ENCODE measurements at places on chromosomes 1 and 21. TPM values are rescaled to one million over a fixed set of nuclear protein-coding genes. Genes with fewer than 3 reads are reported as not detected.

DNA sequence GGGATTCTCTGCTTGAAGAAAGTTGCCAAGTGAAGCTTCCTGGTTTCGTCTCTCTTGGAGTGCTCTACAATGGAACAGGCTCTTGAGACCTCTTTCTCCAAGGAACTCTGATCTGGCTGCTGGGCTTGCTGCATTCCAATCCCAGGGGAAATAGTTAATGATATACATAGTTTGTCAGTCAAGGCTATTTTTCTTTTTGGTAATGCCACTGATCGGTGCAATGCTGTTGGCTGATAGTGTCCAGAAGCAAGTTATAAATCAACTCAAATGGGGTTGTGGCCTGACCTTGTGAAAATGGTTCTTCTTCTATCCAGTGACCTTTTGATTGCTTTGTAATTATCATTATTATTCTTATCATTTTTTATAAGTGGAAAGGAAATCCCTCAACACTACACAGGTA, 48.4 kb upstream of the TNFSF18 start:
- no peak for DNase-seq

DNA sequence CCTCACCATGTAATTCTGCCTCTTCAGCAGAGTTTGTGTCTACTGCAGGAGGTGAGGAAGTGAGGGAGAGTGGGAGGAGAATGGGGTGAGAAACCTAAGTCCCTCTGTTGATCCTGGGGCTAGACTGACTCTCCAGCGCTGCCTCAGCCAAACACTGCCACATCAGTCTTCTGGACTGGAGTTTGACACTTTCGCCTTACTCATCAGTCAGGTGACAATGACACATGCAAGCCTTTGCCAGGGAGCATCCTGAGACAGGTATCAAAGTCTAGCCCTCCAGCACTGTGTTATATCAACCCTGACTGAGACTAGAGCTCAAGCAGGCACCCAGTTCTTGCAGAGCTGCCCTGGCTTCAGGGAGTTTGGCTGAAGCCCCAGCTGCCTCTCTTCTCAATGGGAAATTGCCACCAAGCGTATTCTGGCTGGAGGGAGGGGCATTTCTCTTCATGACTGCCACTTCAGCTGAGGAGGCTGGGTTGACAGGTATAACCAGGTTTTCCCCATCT, 33.3 kb upstream of the SUCO start:
- DNase-seq: no peak

GRCh38 chr1:98824736-98825135, 163.2 kb downstream of the SNX7 start:
- DNase-seq: no peak

- no peak for DNase-seq
Measured at GRCh38 chr1:77175230-77175844, 43.9 kb downstream of the PIGK start.

- DNase-seq: peak; percentile 94
Measured at GRCh38 chr1:205812878-205813754, at the start of gene SLC41A1. Gene SLC41A1, minus strand, starts transcription at chr1:205813198. Its CDS starts 2,757 bp downstream, at chr1:205810441.

DNA sequence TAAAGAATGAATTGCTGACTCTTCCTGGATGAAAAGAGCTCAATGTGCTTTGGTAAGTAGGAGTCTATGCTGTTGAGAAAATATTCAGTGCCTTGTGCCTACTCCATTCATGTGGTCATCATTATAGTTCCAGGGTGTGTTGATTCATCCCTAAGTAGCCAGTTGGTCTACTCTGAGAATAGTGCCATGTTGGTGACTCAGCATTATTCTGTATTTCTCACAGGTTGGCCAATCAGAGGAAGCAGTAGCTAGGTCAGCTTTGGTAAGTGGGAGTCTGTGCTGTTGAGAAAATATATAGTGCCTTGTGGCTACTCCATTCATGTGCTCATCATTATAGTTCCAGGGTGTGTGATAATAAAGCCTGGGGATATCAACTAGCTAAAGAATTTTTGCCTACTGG, 397.3 kb downstream of the AGBL4 start:
- no peak for DNase-seq

DNA sequence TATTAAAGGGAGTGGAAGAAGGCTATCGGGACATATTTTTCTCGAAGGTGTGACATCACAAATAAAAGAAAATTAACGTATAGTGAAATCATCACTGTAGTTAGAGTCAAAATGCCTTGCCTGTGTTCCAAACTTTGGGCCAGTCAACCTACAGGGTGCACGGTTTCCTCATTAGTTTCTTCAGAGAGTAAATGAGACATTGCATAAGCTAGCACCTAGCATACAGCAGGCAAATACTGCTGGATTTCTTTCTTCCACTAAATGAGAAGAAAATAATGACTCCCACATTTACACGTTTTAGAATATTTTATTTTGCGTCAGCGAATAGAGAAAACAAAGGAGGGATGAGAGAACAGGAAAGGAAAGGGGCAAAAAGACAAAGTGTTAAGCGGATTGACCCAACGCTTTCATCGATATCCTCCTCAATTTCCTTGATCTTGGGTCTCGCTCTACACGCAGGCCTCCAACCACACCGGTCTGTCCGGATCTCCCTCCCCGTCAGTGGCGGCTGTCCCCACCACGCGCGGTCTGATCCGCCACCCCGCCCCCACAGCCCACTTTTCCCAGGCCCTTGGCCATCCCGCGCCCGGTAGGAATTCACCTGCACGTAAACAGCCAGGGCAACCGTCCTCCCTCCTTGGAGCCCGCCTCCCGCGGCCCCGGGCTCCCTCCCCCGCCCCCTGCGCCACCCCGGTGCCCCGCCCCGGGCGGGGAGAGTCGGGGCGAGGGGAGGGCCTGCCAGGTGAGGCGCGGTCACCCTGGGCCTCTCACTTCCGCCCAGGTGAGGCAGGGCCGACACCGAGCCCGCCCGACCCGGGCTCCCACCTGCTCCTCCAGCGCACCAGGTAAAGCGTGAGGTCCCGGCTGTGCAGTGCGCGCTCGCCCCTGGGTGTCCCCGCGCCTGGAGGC, at the start of gene PATJ:
TSS of gene PATJ (plus strand) at position 770 of the 909 bp plus-strand sequence. CDS start 20,413 bp downstream, outside the sequence.
- peak; percentile 92 for DNase-seq

- DNase-seq: no peak
Measured at GRCh38 chr1:234975122-234975940, 153.3 kb downstream of the TOMM20 start.

DNA sequence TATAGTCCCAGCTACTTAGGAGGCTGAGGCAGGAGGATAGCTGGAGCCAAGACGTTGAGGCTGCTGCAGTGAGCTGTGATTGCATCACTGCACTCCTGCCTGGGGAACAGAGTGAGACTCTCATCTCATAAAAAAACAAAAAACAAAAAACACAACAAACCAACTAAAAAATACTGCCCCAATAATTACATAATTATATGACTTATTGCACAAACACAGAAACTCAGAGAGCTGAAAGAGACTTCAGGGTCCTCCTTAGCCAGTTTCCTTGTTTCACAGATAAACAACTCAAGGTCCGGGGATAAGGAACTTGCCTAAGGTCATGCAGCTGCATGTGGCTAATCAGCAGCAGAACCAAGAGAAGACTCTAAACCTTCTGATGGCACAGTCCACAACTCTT, 11.9 kb downstream of the EXTL2 start:
- no peak for DNase-seq

GRCh38 chr1:16006552-16007485, 2.8 kb downstream of the SRARP start:
- peak; percentile 31 for DNase-seq

DNA sequence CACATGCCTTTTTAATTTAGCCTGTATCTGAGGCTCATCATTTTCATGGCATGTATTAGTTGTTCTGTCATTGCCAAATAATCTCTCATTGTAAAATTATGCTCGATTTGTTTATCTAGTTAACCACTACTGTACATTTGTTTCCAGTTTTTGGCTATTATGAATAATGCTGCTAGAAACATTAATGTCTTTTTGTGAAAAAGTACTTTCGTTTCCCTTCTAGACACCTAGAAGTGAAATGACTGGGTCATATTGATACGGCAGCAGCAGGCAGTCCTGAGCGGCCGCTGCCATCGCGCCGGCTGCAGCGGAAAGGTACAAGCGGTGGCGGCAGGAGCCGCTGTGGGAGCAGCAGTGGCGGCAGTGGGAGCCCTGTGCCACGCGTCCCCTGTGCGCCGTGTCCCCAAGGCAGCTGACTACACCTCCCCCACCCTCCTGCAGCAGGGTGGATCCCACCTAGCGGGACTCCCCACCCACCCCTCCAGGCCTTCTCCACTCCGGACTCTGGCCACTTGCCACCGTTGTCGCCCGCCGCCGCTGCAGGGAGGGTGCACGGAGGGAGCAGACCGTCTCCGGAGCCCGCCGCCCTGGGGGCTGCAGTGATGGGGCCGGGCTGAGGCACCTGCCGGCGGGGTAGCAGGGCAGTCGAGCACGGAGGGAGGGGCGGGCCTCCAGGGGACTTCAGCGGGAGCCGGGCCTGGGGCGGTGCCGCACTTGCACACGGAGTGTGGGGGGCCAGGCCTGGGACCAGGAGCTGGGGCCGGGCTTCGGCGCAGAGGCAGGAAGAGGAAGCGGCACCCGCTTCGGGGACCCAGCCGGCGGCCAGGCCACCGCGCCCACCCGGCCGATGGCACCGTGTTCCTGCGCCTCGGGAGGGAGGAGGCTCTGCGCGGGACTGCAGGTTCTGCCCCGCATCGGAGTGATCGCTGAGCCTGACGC, 66.8 kb upstream of the RGS7 start:
- DNase-seq: peak; percentile 66

GRCh38 chr21:34565238-34565637, 49.7 kb downstream of the RCAN1 start:
- no peak for DNase-seq

- DNase-seq: no peak
Measured at GRCh38 chr21:29453511-29453910, 154.8 kb downstream of the BACH1 start.

DNA sequence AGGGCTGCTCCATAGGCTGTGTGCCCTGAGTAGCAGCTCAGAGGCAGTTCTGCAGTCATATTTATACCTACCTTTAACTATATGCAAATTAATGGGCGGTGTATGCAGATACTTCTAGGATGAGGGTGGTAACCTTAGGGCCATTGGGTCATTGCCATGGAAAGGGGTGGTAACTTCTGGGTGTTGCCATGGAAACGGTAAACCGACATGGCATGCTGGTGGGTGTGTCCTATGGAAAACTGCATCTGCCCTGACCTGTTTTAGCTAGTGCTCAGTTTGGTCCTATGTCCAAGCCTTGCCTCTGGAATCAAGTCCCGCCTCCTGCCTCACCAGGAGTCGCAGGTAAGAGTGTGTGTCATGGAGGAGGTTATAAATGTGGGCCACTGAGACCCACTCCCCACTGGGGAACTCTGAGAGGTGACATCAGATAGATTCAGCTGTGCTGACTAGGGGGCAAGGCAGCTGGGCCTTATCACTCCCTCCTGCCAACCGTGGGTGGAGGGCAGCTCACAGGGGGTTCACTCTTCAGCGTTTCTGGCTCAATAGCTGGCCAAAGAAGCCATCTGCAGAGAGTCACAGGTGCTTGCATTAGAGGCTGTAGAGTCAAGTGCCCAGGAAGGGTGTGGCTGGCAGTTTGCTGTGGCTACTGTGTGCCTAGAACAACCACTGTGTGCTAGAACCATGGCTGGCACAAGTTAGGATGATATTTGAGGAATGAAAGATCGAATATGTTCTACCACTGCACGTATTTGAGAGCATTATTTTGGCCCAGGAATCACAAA, 19.0 kb downstream of the BACE2 start:
- peak; percentile 51 for DNase-seq

DNA sequence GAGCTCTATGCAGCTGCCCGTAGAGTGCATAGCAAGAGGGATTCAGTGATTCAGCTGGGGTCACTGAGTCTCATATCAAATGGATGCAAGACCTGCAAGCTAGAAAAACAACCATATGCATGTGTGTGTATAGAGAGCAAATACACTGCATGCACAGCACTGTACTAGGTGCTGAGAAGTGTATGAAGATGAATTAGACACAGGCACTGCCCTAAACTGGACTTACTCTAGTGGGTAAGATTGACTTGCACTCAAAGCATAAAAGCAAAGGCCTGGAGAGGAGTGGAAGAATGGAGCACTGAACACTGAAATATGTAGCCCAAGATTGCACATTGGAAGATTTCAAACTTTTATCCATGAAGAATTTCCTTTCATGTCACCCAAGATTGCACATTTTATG, 5.5 kb upstream of the GBP1 start:
- no peak for DNase-seq

DNA sequence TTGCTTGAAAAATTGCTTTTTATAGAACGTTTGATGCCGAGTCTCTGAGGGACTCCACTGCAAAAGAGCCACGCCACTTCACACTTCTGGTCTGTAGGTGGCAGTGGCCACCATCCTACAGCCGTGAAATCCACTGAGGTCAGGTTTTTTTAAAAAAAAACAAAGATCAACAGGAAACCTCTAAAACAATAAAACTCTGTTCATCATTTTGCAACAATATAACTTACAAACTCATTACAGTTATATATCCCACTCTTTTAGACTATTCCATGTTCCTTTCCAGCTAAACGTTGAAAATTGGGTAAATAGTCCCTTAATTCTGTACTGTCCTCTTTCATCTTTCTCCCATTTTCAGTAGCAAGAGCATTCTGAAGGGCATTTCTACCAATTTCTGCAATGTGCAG, 64.6 kb upstream of the FMN2 start:
- no peak for DNase-seq

GRCh38 chr1:218488531-218488930, 143.4 kb downstream of the TGFB2 start:
- no peak for DNase-seq

DNA sequence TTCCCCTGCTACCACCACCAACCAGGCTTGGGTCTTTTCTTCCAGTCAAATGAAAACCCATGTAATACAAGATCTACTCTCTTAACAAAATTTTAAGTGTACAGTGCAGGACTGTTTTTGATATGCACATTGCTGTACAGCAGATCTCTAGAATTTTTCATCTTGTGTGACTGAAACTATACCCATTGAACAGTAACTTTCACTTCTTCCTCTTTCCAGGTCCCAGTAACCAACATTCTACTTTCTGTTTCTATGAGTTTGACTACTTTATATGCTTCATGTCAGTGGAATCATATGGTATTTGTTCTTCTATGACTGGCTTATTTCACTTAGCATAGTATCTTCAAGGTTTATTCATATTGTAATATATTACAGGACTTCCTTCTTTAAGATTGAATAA, 45.3 kb upstream of the PLPPR4 start:
- DNase-seq: no peak

GRCh38 chr1:64268653-64269557, 65.5 kb downstream of the UBE2U start:
- peak; percentile 58 for DNase-seq

DNA sequence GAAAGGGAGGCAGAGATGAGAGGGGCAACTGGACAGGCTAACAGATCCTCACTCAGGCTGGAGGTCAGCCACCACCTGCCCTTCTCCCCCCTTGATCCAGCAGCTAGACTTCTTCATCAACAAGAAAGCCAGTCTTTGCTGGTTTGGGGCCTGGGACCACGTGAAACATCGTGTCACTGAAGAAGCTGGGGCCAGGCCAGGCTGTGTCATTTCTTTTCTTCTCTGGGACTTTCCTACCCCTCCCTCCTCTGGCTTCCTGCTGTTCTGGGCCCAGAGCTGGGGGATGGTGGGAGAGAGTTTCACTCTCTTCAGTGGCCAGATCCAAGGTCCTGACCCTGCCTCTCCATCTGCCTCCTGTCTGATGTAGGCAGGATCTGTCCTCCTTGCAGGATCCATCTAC, 18.1 kb upstream of the SLC26A9 start:
- no peak for DNase-seq

The SAMD11 gene
- total RNA-seq: 15.7 TPM

The TRAF3IP3 gene
- not detected for total RNA-seq

The MROH9 gene
- total RNA-seq: not detected

The HMGN2 gene
- 622 TPM for total RNA-seq

The PDZK1 gene
- total RNA-seq: not detected

The SOD1 gene
- 196 TPM for total RNA-seq

The KRTAP22-1 gene
- total RNA-seq: not detected

The VCAM1 gene
- total RNA-seq: 0.07 TPM
